ENCODE measurements at places on chromosomes 12 and 14.

DNA sequence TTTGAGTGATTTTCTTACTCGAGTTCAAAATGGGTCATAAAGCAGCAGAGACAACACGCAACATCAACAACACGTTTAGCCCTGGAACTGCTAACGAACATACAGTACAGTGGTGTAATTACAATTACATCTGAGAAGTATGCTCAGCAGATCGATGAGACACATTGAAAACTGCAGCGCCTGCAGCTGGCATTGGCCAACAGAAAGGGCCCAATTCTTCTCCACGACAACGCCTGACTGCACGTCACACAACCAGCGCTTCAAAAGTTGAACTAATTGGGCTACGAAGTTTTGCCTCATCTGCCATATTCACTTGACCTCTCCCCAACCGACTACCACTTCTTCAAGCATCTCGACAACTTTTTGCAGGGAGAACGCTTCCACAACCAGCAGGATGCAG is 145.6 kb downstream of the SCARB1 start:
- DNase-seq: no peak

- no peak for DNase-seq
These were observed 202.8 kb upstream of the SOX5 start for GRCh38 chr12:24152270-24152669.

DNA sequence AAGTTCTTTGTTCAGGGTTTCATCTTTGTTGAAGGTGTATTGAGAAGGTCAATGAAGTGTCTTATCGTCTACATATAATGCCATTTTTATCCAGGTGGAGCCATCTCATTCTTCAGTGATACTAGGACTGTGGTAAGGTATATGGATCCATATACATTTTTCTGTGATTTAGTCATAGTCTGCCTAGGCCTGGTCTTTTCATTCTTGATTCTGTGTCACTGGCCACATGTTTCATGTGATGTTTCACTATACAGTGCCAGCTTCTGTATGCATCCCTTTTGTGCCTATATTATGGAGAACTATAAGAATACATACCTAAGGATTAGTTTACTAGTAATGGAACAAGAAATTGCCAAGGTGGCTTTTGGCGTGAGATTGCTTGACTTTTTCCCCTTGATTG is 40.5 kb downstream of the VEZT start:
- DNase-seq: no peak

DNA sequence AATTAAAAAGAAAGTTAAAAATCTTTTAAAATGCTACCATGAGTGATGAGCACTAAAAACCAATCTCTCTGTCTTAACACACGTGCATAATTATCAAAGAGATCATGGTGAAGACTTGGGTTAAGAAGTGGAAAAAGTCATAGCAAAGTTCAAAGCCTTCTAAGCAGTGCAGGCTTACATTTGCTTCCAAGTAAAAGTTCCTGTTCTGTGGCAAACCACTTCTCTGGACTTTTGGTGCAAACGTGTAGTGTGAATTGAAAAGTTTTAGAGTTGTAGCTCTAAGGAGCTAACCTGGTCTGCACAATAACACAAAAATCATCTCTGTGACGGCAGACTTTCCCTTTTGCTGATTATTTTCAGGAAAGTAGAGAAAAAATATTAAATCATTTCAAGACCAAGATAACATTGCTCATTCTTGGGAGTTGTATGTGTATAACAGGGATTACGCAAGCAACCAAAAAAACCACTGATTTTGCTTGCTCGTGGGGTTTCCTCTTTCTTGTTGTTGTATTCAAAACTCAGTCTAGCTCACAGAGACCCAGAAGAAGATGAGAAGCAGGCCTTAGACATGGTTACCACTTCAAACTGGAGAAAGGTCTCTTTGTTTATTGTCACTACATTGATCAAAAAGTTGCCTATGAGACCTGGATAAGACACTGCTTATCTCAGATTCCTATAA is 2.3 kb upstream of the GLIPR1 start:
- DNase-seq: no peak

GRCh38 chr12:131087302-131087818 is 133.7 kb downstream of the ADGRD1 start:
- no peak for DNase-seq

GRCh38 chr14:41806366-41806975 is 199.8 kb downstream of the LRFN5 start:
- DNase-seq: no peak

All from stimulated activated CD4-positive, alpha-beta T cell treated with anti-CD3 and anti-CD28 coated beads, Interleukin-4, amount 100 ng/mL, for 48 hours (primary cell).